Activated naive CD4-positive, alpha-beta T cell treated with anti-CD3 and anti-CD28 coated beads, Interleukin-2, amount 50 U/mL, for 72 hours (primary cell): ENCODE measurements at places on chromosomes 13 and 19. TPM values are rescaled to one million over a fixed set of nuclear protein-coding genes. Genes with fewer than 3 reads are reported as not detected.

DNA sequence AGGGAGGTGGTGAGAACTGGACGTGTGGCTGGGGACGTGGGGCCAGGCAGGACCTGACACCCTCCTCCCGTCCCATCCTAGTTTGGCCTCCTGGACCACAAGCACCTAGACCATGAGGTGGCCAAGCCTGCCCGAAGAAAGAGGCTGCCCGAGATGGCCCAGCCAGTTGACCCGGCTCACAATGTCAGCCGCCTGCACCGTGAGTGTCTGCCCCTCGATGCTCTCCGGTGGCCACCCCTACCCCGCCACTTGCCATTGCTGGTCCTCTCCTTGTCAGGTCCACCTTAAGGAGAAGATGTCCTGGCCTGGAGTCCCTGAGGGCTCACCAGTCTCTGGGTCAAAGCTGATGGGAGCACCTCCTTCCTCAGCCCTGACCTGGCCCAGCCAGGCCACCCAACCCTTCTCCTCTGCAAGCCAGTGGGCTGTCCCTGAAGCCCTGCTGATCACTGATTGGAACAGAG lies 2.2 kb downstream of the ANGPTL4 start:
- DNase-seq: no peak

Gene CATSPERD
- total RNA-seq: not detected

GRCh38 chr13:42571895-42572294 lies 2.1 kb upstream of the TNFSF11 start:
- DNase-seq: no peak

DNA sequence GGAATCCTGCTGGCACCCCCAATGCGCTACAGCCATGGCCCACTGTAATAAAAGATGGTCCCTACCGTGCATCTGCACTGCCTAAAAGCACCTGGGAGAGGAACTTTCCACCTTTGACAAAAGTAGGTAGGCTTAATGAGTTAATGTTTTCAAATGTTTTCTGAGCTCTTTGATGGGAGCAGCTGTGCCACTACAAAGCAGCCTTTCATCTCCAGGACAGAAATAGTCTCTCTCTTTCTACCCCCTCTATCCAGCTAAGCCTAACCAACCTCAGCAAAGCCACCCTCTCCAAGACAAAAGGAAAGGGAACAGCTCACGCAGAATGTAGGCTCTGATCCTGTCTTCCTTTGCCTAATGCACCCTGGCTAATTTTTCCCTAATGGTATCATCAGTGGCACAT lies 560.2 kb downstream of the UQCRFS1 start:
- DNase-seq: no peak

DNA sequence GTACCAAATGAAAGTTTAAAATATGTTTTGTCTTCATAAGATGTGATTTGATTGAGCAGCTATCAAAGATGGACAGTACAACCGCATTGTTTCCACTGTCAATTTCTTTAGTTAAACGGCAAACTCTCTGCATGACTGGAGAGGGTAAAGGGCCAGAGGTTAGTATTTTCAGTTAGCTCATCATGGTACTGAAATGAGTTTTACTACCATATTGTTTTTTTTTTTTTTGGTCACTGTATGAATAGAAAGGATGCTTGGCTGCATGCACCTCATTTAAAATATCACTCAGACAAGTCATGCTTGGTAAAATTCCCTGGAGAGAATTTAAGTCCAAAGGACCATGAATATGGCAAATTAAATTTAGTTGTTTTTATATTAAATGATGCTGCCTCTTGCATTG lies 942.1 kb upstream of the SPRY2 start:
- no peak for DNase-seq

DNA sequence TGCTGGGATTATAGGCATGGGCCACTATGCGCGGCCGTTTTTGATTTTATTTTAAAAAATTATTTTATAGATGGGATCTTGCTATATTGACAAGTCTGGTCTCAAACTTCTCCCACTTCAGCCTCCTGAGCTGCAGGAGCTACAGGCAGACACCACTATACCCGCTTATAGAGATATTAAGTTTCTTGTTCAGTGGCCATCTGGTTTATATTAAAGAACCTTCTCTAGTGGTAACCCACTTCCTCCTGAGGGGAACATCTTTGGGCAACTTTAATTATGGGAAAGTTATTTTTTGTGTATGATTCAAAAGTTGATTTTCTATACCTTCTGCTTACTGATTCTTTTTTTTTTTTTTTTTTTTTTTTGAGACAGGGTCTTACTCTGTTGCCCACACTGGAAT lies 172.7 kb downstream of the KLF5 start:
- no peak for DNase-seq

Gene SBSN
- not detected for total RNA-seq

- no peak for DNase-seq
Observed at GRCh38 chr13:83298617-83299016, 583.7 kb downstream of the SLITRK1 start.

- no peak for DNase-seq
Observed at GRCh38 chr19:35756377-35757230, at the start of gene HSPB6. Gene HSPB6 (minus strand): TSS chr19:35757029. CDS start chr19:35757008, 21 bp downstream.

DNA sequence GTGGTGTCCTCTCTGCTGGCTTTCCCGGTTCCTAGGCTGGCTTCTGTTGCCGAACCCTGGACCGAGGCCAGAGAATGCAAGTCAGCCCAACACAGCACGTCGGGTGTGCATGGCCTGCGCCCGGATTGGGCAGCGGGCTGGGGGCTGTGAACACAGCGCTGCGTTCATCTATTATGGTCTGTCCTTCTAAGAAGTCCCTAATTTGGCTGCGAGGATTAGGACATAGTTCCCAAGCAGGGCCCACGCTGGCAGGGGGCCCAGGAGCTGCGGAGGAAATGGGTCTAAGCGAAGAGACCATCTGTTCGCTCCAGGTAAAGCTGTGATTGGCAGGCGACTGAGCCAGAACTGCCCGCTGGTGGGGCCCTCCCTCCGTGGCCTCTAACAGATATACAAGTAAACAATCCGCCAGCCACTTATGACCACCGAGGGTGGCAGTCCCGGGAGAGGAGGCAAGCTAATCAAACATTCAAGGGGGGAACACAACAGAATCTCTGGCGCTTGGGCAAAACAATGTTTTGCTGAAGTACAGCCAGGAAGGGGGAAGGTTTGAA lies 6.0 kb downstream of the SYCE2 start:
- DNase-seq: no peak

- no peak for DNase-seq
Observed at GRCh38 chr19:12750851-12751250, 740 bp upstream of the BEST2 start.

DNA sequence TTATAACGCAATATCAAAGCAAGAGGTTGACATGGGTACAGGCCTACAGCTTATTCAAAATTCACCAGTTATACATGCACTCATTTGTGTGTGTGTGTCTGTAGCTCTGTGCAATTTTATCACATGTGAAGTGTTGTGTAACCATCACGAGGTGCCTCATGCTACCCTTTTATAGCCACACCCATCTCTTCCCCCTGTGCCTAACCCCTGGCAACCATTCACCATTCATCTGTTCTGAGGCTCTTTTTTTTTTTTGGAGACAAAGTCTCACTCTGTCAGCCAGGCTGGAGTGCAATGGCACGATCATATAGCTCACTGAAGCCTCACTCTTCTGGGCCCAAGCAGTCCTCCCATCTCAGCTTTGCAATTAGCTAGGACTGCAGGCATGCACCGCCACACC lies 78.4 kb downstream of the DPF1 start:
- no peak for DNase-seq

Gene ZNF575
- 0.98 TPM for total RNA-seq

DNA sequence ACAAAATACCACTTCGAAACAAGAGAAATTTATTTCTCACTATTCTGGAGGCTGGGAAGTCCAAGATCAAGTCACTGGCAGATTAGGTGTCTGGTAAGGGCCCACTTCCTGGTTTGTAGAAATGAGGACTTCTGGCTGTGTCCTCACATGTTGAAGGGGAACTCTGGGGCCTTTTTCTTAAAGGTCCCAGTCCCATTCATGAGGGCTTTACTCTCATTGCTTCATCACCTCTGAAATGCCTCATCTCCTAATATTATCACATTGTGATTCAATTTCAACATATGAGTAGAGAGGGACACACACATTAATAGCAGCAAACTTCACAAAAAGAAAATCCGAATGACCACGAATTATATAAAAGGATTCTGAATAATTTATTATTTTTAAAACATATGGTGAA lies 21.6 kb upstream of the SIGLEC14 start:
- DNase-seq: no peak

DNA sequence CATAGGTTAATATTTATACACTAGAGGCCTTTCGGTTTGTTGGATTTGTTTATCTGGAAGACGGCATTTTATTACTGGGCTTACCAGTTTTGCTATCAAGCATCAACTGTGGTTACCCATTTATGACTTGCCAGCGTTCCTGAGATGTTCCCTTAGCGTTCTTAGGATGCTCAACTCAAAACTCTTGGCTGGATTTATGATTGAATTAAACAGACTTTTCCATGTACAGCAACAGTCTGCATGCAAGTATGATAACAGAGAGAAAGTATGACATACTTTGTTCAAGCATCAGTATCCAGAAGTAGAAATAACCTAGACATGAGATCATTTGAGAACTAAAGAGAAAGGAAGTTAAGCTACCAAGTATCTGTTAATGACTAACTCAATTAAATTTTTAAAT lies 29.9 kb upstream of the RNF113B start:
- DNase-seq: no peak

- no peak for DNase-seq
Observed at GRCh38 chr13:99926014-99926731, 45.4 kb downstream of the ZIC5 start.

GRCh38 chr13:31282741-31283455 lies 83.1 kb downstream of the B3GLCT start:
- DNase-seq: no peak

DNA sequence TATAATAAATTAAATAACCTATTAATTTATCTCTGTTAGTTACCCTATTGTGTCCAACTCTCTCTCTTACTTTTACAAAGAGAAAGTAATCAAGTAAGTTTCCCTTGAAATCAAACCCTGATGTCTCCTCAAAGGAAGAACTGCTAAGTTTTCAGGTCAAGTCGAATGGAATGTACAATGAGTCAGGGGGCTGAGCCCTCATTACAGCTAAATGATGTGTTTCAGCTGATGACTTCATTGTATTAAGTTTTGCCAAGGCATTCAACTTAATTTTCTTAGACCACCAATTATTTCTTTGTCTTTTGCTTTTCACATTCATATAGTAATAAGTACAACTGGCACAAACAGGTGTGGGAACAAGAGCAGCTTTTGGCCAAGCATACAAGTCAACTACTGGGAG lies 54.7 kb upstream of the DCT start:
- no peak for DNase-seq

Gene ZNF723
- not detected for total RNA-seq

DNA sequence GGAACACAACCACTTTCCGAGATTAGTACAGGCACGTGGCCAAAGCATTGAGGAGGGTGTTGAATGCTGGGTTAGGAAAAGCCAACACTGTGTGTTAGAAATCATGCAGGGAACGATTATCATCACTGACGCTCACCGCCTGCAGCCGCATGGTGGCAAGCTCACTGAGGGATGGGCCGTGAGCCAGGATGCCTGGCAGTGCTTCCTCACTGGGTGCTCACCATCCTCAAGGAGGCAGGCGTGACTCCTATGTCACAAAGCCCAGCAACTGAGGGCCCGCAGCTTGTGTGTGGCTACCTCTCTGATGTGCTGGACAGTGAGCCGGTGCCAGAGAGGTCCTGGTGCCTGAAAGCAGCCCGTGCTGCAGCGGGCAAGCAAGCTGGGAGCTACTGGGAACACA lies 30.4 kb upstream of the TIMM44 start:
- DNase-seq: no peak

Gene GPR183
- 55.0 TPM for total RNA-seq

- no peak for DNase-seq
Observed at GRCh38 chr19:12665281-12665573, 1.3 kb downstream of the MAN2B1 start.

DNA sequence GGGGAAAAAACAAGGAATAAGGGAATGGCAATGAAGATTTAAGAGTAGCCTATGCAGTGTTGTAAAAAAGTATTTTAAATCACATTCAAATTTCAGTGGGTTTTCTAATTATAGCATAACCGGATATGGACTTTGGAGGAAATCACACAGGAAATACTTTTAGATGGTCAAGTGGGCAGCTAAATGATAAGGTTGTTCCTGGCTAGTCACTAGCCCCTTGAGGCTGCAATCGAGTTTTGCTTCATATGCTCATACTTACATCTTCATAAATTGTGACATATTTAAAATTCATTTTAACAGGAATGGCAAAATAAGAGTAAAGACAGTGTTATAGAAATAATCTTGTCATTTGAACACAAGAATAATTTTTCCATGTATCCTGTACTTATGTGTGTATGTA lies 88.9 kb downstream of the WDFY2 start:
- no peak for DNase-seq

Gene TGFBR3L
- 5.8 TPM for total RNA-seq

Gene CD37
- total RNA-seq: 166 TPM

GRCh38 chr13:94658926-94659597 lies 53.3 kb downstream of the SOX21 start:
- DNase-seq: no peak

DNA sequence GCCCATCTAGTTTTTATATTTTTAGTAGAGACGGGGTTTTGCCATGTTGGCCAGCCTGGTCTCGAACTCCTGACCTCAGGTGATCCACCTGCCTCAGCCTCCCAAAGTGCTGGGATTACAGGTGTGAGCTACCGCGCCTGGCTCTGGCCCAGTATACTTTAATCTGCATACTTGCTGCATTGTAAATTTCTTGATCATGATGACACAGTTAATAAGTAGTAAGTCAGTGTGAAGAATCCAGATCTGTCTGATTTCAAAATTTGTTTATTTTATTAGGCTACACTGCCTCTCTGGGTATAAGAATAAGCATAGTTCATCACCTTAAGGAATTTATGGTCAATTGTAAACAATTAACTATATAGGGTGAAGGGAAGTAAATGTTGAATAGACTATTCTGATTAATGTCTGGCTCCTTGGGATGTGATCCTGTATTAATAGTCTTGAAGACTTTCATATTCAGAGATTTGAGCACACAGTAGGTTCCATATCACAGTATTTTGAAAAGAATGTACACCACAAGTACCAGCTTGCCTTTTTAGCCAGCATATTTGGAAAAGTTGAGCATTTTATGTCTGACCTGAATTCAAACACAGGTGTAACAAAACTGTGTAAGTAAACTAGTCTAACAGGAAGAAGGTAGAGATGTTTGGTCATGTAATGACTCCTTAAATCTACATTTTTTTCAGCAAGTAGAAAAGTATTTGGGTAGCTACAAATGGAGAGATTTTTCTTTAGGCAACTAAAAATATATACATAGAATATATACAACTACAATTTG lies 7.4 kb downstream of the ARHGAP35 start:
- DNase-seq: no peak

DNA sequence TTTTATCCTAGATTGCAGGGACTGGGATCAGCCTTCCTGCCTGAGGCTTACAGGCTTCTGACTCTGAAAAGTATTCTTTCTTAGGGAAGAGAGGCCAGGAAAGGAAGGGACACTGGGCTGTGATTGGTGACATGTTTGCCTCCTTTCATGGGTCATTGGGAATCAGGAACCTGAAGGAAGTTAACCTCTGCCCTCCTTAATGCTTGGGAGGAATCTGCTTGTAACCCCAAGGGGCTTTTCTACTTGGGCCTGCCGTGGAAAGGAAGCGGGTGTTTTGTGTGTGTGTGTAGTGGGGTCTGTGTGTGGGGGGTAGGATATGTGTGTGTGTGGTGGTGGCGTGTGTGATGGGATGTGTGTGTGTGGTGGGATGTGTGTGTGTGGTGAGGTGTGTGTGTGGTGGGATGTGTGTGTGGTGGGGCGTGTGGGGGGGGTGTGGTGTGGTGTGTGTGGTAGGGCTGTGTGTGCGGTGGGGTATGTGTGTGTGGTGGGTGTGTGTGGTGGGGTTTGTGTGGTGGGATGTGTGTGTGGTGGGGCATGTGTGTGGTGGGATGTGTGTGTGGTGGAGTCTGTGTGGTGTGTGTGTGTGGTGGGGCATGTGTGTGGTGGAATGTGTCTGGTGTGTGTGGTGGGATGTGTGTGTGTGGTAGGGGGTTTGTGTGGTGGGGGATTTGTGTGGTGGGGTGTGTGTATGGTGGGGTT lies 41.3 kb upstream of the NPAS1 start:
- DNase-seq: no peak
